ENCODE measurements at places on chromosomes 12 and 14.

DNA sequence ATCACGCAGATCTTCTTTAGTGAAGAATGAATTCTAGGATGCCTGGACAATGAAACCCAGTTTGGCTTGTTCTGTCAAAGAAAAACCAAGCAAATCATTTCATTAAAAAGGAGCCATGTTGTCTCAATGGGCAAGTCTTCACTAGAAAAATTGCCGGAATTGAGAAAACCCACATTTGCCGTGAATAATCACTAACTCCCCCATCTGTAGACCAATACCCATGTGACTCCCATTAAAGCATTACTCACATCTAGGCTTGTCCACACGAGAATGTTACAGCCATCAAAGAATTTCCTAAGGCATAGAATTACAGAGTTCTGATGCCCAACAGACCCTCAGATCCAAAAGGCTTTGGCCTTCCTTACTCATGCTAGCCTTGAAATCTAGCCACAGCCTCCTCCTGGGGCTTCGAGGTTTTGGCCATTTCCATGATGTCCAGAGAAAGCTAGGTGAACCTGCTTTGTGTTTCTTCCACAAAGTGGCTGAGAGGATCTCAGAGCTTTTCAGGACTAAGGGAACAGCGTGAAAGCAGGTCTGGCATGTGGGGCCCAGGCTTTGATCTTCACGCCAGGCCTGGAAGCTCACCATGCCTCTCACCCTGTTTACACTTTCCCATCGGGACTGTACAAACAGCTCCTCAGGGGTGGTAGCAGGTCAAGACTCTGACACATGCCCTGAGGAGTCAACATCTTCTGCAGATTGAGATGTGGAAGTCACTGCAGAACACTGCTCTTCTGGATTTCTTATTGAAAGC is 12.1 kb downstream of the SLC7A8 start:
- DNase-seq, result no peak

DNA sequence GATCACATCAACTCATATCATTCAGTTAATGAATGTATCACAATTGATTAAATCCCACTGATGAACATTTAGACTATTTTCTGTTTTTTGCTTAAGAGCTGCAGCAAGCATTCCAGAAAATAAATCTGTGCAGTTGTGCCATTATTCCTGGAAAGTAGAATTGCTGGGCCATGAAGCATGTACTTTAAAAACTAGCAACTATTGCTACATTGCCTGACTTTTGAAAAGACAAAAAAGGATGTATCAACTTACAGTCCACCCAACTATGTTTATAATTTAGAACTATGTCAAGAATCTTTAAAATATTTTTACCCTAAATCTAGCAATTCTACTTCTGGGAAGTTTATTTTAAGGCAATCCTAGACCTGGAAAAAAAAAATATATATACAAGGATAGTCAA is 33.4 kb upstream of the ERGIC2 start:
- no peak for DNase-seq

DNA sequence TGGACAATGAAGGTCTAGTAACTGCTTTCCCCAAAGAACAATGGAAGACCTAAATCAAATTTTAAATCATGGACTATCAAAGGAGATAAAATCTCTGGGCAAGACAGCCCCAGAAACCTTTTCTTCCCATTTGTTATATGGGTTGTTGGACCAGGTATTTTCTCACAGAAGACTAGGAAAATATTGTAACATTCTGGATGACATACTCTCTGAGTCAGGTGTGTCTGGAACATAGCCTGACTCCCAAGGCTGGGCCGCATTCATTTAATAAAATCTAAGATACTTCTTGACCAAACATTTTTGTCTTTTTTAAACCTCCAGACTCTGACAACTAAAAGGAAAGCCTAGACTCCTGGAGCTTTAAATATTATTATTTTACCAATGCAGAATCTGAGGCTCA is 87.9 kb downstream of the ATP23 start:
- no peak for DNase-seq

DNA sequence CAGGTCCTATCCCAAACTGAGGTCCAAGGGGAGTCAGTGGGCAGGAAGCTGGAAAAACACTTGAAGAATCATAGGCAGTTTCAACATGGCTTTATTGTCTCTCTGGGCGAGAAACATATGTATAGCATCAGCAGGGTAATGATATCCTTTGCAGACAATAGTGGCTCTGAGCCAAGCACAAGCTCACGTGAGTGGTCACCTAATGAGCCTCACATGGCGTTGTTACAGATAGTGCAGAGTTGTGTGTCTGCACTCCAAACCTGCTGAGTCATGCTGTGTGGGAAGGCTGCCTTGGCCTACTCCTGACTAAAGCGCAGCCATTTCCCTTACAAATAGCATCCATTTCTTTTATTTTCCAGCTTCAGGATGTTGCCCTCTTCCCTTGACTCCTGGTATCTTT is 105.2 kb upstream of the SYT1 start:
- no peak for DNase-seq
